ENCODE measurements at places on chromosomes 5 and 9.

- no peak for ATAC-seq
Observed at GRCh38 chr9:82242285-82242963, 253.9 kb downstream of the SPATA31D1 start.

- no peak for ATAC-seq
Observed at GRCh38 chr5:98106116-98107031, 667.1 kb upstream of the RGMB start.

DNA sequence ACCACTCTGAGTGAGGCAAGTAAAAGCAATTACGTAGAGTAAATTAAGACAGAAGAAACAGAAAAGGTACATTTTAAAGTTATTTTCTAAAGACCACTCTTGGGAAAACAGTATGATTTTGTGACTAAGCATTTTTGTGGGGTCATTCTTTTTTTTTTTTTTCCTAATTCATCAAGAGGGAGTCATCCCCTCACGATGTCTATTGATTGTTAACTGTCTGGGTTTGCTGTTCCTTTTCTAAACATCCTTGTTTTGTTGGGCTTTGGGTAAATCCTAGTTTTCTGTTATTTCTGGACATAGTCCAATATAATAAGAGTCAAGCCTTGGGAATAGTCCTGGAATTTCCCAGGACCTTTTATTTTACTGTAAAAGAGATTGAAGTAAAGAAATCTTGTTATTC lies 63.8 kb downstream of the ANKRD55 start:
- no peak for ATAC-seq

GRCh38 chr5:138653502-138653901 lies 78.3 kb upstream of the HSPA9 start:
- ATAC-seq: peak; percentile 43

DNA sequence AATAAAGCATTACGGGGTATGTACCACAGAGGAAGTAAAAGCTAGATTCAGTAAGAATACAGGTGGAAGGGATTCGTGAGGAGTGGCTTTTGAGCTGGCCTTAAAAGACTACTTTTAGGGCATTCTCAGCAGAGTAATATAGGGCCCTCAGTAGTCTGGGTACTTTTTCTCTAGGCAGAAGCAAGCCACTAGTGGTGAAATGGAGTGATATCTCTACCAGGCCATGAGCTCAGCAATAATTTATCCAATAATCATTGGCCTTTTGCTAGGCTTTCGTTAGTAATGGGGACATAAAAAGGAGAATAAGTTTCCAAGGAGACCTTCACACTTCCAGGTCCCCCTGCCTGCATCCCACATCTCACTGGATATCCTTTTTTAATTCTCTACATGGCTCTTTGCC lies 1.7 kb downstream of the POLR3G start:
- no peak for ATAC-seq
